ENCODE measurements at places on chromosomes 4 and X.

DNA sequence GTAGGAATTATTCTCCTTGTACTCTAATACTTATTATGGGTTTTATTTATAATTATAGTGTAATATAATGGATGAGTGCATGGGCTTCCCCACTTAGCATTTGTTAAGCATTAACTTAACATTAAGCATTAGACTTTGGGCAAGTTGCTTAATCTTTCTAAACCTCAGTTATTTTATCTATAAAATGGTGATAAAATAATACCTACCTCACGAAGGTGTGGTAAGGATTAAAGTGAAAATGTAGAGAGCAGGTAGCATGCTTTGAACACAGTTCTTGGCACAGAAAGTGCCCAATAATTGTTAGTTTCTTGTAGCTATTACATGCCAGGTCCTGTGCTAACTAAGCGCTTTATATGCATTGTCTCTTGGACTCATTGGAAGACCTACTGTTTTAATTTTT is 2.6 kb downstream of the MSMO1 start:
- DNase-seq = no peak

GRCh38 chr4:108044951-108045686 is 55.4 kb downstream of the HADH start:
- no peak for DNase-seq

GRCh38 chr4:52372269-52372668 is 286.8 kb downstream of the USP46 start:
- no peak for DNase-seq

DNA sequence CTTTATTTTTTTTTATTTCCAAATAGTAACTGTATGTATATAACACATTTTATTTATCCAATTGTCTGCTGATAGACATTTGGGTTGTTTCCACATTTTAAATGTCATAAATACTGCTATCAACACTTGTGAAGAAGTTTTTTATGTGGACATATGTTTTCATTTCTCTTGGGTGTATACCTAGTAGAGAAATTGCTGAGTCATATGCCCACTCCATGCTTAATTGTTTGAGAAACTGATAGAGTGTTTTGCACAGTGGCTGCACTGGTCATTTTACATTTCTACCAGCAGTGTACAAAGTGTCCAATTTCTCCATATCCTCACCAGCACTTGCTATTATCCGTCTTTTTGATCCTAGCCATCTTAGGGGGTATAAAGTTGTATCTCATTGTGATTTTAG is 567.8 kb downstream of the GBA3 start:
- no peak for DNase-seq

DNA sequence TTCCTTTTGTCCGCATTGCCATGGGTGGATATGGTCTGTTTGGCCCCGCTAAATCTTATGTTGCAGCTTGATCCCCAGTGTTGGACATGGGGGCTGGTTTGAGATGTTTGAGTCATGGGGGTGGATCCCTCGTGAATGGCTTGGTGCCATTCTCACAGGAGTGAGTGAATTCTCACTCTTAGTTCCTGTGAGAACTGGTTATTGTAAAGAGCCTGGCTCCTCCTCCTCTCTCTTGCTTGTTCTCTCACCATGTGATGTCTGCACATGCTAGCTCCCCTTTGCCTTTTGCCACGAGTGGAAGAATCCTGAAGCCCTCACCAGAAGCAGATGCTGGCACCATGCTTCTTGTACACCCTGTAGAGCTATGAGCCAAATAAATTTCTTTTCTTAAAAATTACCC is 22.6 kb upstream of the STBD1 start:
- no peak for DNase-seq

- DNase-seq = no peak
Observed at GRCh38 chr4:85591406-85592098, 116.6 kb downstream of the ARHGAP24 start.

DNA sequence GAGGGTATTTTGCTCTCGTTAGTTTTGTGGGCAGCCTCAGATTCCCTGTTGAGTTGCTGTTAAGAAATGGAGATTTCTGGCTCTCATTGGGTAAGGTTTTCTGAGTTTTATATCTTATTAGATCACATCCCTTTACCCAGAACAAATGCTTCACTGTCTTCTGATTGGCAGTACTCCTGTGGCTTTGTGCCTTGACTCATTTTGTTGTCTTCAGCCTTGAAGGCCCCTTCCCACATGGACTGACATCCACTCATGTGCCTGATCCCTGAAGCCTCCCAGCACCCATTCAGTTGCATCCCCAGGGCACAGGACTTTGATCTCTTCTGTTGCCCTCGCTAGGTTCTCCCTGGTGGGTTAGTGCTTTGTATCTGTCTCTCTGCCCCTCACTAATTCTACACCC is 10.4 kb downstream of the MED28 start:
- DNase-seq = no peak

DNA sequence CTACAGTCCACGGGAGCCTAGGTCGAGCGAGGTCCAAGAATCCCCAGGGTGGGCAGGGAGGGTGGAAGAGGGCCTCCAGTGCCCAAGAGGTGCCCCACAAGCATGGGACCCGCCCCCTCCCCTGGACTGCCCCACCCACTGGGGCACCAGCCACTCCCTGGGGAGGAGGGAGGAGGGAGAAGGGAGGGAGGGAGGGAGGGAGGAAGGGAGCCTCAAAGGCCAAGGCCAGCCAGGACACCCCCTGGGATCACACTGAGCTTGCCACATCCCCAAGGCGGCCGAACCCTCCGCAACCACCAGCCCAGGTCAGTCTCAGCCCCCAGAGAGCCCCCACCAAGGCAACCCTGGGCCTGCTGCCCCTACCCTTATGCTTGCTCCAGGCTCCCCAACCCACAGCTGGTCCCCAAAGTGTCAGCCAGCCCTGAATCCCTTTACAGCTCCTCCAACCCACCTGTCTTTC is at the start of gene GATA1:
GATA1 (plus strand) TSS at position 250 of the 460 bp plus-strand sequence. CDS start 4,520 bp downstream, outside the sequence.
- DNase-seq = no peak

GRCh38 chr4:183337833-183338232 is 15.6 kb upstream of the CLDN24 start:
- DNase-seq = no peak

DNA sequence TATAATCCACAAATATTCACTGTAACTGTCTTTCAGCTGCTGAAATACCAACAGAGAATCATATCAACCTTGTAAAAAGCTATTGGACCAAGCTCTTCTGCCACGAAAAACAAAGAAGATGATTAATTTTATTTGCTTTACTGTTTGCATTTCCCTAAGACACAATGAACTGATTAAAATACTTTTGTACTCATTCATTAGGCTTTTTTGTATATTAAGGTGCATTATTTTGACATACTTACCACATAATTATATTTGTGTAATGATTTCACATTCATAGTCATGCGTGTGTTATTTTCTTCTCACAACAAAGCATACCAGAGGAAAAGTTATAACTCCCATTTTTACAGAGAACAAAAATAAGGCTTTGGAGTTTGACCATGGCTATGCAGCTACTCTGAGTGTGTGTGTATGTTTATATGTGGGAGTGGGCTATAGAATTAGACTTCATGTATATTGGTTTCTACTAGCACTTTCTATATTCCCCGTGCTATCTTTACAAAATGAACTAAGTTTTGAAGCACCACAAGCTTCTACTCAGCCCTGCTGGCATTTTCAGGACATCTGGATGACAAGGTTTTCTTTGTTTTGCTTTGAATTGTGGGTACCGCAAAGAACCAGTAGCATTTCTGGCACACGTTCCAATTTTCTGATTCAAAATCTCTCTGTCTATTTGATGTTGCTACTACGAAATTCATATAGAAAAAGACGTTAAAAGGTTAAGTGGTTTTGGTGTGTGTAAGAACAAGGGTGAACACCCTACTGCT is 11.0 kb upstream of the FGF5 start:
- no peak for DNase-seq

DNA sequence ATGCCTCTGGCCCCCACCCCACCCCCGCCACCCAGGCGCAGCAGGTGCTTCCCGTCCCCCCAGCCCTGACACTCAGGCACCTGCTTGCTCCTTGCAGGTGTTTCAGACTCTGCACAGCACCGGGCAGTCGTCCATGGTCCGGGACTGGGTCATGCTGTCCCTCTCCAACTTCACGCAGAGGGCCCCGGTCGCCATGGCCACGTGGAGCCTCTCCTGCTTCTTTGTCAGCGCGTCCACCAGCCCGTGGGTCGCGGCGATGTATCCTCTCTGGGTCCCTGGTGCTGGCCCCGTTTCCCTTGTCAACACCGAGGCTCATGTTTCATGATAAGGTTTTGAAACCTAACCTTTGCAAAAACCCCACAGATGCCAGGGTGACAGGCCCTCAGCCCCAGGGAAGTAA is 10.2 kb upstream of the MSANTD1 start:
- no peak for DNase-seq

GRCh38 chrX:51860679-51861078 is 32.7 kb upstream of the MAGED1 start:
- DNase-seq = peak; percentile 0

- no peak for DNase-seq
Observed at GRCh38 chrX:153885968-153886903, at the start of gene L1CAM. Gene L1CAM, minus strand, starts transcription at chrX:153886173. Its CDS starts 10,337 bp downstream, at chrX:153875836.

DNA sequence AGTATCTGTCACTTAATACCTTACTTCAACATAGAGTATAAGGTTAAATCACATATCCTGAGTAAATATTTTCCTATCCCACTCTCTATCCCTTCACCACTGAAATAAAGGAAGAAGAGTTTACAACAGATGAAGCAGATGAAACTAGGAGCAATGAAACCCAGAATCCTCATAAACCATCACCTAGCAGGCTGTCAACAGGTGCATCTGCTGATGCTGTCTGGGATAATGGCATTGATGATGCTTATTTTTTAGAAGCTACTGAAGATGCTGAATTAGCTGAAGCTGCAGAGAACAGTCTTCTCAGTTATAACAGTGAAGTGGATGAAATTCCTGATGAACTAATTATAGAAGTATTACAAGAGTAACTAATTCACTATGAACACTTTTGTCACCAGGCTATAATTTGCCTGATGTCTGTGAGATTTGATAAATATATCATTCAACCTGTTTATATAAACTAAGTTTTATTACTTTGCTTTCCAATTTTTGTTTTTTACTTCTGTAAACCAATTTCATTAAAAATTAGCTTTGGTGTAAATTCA is 39.4 kb downstream of the CENPU start:
- no peak for DNase-seq

GRCh38 chr4:83490876-83491450 is 6.1 kb upstream of the ABRAXAS1 start:
- DNase-seq = no peak

DNA sequence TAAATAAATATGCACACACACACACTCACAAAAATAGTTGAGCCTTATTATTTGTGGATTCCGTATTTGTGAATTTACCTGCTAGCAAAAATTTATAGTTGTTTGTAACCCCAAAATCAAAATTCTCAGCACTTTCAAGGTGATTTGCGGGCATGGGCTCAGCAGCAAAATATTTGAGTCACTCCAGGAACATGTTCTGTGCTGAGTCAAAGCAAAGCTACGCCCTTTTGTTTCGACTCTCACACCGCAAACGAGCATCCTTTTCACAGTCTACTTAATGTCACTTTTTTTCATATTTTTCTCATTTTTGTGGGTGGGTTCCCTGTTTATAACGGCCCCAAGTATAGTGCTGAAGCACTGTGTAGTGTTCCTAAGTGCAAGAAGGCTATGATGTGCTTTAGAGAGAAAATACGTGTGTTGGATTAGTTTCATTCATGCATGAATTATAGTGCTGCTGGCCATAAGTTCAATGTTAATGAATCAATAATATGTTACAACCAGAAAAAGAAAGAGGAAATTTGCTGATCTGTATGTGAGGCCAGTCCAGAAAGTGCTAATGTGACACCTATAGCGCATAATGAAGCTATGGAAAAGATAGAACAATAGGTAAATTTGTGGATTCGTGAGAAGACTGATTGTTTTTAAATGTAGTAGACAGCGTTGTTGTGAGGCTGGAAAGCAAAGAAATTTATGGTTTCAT is 723.2 kb upstream of the AGA start:
- DNase-seq = no peak

- DNase-seq = no peak
Observed at GRCh38 chr4:103201253-103201652, 3.1 kb upstream of the CENPE start.

- DNase-seq = no peak
Observed at GRCh38 chrX:10083809-10084208, 73.0 kb upstream of the CLCN4 start.

GRCh38 chr4:20456407-20456806 is 204.7 kb downstream of the SLIT2 start:
- DNase-seq = no peak

Data from NCI-H1105 (cell line).